Mesothelial cell of epicardium (in vitro differentiated cells): ENCODE measurements at places on chromosomes 1 and 21.
A peak's percentile ranks its signal among the peaks of the same experiment; 100 is the strongest.

GRCh38 chr1:109791495-109792043, 27.8 kb upstream of the EPS8L3 start:
- DNase-seq: no peak

DNA sequence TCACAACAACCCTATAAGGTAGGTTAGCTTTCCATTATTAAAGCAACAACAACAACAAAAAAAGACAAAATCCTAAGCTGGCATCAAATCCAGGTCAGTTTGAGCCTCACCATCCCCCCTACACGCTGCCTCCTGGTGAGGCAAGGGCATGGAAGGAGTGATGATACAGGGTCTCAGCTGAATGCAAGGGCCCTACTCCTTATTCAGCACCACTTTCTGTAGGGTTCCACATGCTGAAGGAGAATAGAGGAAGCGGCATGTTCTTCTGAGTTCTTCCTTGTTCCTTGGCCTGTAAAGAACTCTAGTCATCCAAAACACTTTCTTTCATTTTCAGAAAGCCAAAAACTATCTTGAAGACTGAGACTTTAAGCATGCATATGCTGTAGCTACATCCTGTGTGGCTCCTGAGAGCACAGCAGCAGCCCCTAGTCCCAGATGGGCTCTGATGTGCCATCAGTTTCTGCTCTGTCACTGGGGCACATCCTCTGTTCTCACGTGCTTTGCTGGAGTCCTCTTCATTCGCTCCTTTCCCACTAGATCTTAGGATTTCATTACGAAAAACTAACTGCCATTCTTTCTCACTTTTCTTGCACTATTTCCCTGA, 6.2 kb downstream of the ILDR2 start:
- DNase-seq: no peak

DNA sequence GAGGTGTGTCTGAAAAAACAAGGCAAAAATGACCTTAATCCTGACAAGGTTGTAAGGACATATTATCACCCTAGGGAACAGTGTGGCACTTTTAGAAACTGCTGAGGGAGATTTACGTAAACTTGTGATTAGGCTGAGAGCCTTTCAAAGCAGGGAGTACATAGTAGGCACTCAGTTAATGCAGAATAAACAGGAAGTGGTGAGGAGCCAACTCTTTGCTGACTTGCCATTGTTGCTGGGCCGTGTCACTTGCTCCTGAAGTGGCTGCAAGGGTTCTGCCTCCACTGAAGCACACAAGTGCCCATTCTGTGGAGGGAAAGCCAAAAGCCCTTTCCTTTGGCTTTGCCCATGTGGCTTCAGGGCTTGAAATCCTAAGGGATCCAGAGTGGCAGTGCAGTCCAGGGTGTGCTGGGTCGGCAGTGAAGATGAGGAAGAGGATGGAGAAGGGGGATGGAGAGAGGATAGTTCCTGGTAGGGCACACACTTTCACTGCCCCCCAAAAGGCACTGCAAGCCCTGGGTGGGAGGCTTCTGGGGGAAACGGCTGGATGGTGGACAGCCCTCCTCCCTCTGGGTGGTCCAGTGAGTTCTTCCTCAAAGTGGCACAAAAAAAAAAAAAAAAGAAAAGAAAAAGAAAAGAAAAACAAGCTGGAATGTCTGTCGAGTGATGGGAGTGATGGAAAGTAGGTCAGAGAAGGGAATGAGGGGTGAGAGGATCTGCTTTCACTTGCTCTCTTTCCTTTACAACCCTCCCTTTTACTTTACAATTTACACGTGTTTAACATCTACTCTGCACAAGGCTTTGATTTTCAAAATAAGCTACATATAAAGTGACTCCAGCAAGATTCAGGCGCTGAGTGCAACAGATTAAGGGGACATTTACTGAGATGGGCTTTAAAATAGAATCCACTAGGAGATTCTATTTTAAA, 13.7 kb upstream of the RHEX start:
- DNase-seq: no peak

GRCh38 chr1:23564529-23565122, 5.3 kb upstream of the ID3 start:
- DNase-seq: no peak

- peak; percentile 27 for DNase-seq
Measured at GRCh38 chr1:182391028-182391361, 595 bp downstream of the GLUL start.

DNA sequence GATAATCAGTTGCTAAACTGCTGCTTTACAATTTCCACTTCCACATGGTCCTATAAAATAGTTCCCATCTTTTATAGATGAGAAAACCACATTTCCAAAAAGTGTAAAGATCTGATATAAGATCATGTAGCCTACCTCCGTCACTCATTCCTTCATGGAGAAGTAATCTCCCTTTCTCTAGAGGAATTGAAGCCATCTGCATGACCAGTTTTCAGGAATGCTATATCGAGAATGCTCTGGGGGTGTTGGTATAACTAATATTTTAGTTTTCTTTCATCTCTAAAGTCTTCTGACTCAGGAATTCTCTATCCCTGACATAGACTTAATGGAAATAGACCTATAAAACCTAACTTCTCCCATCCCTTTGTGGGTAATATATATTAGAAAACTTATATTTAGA, 173.0 kb upstream of the UBE2U start:
- DNase-seq: no peak

DNA sequence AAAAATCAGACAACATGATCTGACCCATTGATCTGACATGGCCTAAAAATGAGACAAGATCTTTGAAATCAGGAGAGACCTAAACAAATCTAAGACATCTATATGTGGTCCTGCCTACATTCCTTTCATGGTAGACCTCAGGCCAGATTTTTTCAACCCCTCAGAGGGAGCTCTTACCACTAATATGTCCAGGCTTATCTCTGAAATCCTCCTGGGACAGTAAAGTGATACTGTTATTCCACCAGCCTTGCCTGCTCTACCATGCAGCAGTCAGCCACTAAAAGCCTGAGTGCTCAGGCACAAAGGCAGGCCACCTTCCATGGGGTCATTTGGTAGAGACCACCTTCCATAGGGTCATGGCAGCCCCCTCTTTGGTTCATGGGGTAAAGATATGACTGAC, 126.9 kb downstream of the TBX15 start:
- no peak for DNase-seq

- no peak for DNase-seq
Measured at GRCh38 chr1:93433407-93433961, 14.4 kb upstream of the FNBP1L start.

DNA sequence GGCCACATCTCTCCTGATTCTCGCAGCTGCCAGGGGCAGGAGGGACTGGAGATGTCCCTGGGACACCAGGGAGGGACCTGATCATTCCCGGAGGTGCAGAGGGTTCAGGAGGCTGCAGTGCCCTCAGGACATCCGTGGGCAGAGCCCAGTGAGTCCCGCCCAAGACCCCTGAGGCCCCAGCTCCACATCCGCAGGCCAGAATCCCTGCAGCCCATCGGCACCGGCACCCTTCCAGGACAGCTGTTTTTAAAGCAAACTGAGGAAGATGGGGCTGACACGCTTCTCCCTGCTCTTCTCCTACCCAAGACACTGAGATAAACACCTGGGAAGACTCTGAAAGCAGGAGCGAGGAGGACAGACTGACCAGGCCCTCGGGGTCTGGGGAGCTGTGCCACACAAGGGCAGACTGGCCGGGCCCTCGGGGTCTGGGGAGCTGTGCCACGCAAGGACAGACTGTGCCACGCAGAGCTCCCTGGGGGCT, 25.5 kb downstream of the SLC19A1 start:
- no peak for DNase-seq

DNA sequence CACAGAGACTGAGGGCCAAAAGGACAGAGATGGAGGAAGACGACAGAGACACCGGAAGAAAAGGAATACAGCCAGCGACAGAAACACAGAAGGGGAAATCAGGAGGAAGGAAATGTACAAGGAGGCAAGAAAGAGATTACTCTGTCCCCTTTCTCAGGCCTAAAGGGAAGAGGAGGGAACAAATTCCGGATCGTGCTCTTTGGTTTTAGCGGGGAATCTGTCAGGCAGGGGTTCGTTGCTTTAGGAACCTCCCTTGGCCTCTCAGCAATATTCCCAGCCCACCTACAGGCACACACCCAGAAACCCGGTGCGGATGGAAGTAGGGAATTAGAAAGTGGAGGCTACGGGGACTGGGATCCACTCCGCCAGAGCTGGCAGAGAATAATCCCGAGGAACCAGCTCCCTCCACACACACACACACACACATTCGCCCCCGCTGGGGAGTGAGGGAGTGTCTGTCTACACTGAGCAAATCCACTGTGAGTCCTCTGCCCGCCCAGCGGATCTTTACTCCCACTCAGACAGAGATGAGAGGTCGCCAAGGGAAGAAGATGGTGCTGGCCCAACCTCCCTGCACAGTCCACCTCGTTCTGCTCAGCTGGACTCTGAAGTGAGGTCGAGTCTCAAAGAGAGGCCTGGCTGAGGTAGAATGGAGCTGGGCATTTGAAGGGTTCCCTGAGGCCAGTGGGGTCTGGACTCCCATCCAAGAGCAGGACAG, 5.7 kb downstream of the TAL1 start:
- DNase-seq: no peak

- no peak for DNase-seq
Measured at GRCh38 chr1:189597083-189597482, 880.6 kb downstream of the BRINP3 start.

GRCh38 chr1:40711465-40712404, 20.2 kb downstream of the NFYC start:
- DNase-seq: no peak

DNA sequence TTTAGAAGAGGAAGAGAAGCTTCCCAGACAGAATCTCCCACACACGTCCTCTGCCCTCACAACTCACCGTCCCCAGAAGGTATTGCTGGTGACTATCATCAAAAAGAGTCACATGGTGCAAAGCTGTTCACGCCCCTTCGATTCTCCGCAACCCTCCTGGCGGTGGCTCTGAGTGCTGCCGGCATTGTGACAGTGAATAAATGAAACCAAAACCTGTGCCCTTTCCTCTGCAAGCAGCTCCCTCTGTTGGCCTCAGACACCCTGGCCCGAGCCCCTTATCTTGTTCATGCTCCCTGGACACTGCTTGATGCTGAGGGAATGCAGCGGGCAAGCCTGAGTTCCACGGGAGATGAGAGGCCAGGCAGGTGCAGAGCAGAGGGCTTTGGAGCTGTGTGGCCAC, 510.3 kb downstream of the NPHP4 start:
- DNase-seq: no peak

GRCh38 chr1:30743584-30744059, 14.0 kb downstream of the LAPTM5 start:
- DNase-seq: no peak

- no peak for DNase-seq
Measured at GRCh38 chr1:79207786-79208185, 201.3 kb upstream of the ADGRL4 start.

DNA sequence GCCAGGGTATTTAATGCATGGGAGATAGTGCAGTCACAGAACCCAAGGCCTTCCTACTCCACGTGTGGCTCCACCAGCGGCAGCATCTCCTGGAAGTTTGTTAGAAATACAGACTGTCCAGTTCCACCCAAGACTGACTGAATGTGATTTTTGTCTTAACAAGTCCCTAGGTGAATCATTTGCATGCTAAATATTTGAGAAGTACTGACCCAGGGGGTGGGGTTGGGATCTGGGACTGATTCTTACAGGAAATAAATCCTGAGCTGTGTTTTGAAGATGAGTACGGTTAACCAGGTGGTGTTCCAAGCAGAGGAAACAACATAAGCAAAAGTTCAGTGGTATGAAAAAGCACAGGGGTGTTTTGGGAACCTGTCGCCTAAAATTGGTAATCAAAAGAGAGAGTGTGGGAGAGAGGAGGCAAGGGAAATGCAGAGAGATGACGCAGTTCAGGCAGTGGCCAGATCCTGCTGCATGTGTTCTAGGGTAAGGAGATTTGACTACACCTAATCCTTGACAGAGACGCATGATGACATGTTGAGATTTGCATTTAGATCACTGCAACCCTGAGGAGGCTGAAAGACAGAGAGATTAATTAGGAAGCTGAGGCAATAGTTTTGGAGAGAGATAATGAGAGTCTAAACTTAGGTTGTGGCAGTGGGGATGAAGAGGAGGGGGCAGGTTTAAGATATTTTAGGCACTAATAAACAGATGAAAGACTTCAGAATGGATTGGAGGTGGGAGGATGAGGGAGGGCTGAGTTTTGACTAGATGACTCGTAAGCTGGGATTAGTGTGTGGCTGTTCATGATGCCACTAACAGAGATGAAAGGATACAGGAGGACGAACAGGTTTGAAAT, 3.7 kb upstream of the ZNF326 start:
- no peak for DNase-seq

DNA sequence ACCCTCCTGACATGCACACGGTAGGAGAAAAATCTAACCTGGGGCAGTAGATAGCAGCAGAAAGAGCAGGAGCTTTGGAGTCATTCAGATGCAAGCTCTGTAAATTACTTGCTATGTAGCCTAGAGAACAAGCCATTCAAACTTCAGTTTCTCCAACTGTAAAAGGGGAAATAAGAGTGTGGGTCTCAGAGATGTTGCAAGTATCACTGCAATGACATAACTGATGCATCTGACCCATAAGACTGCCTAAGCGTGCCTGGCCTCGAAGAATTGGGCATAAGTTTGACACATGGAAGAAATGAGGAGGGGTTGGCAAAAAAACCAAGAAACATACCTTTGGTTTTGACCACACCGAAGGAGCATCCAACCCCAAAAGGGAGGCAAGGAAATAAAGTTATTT, 5.2 kb downstream of the AK2 start:
- DNase-seq: no peak

DNA sequence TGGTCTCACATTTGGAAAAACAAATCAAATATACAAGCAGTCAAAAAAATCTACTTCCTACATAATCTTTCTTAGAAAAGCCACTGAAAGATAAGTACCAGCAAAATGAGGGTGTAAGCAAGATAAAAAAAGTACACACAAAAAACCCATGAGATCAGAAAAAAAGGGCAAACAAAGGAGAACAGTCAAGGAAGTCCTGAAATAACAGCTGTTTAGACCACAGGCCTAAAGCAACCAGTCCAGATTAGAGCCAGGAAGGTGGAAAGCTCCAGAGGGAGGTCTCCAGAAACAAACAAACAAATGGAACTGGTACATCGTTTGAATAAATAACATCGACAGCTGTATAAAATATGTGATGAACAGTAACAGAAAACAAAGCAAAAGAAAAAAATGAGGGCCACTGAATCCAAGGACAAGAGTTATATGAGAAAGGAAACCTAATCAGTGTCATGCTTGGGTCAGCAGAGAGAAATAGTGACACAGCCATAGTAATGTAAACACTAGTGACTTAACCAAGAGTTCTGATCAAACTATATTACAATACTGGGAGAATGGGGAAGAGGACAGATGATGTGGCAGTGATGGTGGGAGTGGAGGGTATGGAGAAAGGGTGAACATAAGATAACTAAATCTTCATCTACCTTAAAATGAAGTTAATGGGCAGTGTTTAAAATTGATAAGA, 67.5 kb downstream of the NVL start:
- no peak for DNase-seq

DNA sequence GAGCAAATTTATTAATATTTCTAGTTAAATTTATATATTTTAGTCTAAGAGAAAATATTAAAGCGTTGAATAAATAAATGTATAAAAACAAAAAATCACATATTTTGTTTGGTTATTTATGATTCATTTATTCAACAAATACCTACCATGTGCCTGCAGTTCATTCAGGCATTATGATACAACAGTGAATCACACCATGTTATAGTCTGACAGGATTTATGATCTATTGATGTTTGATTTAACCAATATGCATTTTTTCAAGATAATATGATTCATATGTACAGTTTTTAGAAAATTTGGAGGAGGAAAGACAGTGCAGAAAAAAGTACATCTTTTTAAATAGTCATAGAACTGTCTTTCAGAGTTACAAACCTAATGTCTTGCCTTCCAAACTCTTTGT, 7.4 kb upstream of the TRIM58 start:
- DNase-seq: no peak
